ENCODE measurements at places on chromosomes 7 and 10. TPM values are rescaled to one million over a fixed set of nuclear protein-coding genes. Genes with fewer than 3 reads are reported as not detected.

- DNase-seq: no peak
These were observed 13.5 kb downstream of the AHR start for GRCh38 chr7:17311952-17312351.

GRCh38 chr10:103448746-103449145 is 3.4 kb downstream of the CALHM2 start:
- DNase-seq: peak; percentile 79

- no peak for DNase-seq
These were observed 29.0 kb downstream of the ZNRF2 start for GRCh38 chr7:30313348-30313747.

GRCh38 chr10:30048768-30049517 is 10.4 kb downstream of the JCAD start:
- peak; percentile 78 for DNase-seq

- no peak for DNase-seq
These were observed 30.9 kb downstream of the DNAJC1 start for GRCh38 chr10:21972584-21972983.

GRCh38 chr10:91296471-91296870 is 76.0 kb downstream of the PCGF5 start:
- DNase-seq: no peak

- DNase-seq: no peak
These were observed 1018.5 kb upstream of the PHF14 start for GRCh38 chr7:9955138-9955537.

GRCh38 chr7:116809636-116810266 is 52.6 kb upstream of the CAPZA2 start:
- DNase-seq: no peak

- no peak for DNase-seq
These were observed 245.6 kb downstream of the BICC1 start for GRCh38 chr10:58758321-58758720.

GRCh38 chr7:109950256-109950655 is 1140.7 kb upstream of the LRRN3 start:
- DNase-seq: no peak

DNA sequence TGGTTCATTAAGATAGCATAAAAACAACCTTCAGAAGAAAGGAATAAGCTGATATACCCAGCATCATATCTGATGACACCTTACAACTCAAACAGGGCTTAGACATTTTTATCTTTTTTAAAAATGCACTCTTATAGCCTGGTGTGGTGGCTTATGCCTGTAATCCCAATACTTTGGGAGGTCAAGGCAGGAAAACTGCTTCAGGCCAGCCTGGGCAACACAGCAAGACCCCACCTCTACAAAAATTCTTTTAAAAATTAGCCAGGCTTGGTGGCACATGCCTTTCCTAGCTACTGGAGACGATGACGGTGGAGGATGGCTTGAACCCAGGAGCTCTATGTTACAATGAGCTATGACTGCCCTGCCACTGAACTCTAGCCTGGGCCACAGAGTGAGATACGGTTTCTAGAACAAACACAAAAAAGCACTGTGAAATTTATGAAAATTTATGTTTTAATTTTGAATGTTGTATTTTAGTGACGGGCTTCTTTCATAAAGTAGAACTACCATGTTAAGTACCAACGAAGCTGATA is 12.3 kb upstream of the KMT2E start:
- no peak for DNase-seq

Gene SFRP4
- 0.94 TPM for total RNA-seq

Gene CAV2
- 47.3 TPM for total RNA-seq
